Activated T-cell treated with anti-CD3 and anti-CD28 coated beads for 1 hour (primary cell): ENCODE measurements at places on chromosomes 1 and 21.

GRCh38 chr1:216476341-216476740 lies 53.1 kb upstream of the USH2A start:
- no peak for DNase-seq

DNA sequence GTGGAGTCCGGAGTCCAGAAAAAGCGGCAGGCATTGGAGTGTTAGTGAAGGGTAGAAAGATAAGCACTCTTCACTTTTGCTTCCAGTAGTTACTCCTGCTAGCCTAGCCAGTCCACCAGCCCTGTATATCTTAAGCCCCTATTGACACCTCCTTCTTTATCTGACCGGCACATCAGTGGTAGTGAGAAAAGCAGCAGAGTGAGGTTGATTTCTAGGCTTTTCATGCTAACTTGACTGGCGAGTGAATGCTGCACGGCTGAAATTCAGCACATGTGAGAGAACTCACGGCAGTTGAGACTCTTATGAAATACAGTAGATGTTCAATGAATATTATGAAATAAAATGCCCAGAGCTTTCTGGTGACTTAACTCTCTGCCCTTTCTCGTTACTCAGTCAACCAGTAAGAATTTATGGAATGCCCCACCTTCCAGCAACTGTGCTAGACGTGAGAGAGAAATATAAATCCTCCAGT lies 128.2 kb downstream of the CACHD1 start:
- no peak for DNase-seq

DNA sequence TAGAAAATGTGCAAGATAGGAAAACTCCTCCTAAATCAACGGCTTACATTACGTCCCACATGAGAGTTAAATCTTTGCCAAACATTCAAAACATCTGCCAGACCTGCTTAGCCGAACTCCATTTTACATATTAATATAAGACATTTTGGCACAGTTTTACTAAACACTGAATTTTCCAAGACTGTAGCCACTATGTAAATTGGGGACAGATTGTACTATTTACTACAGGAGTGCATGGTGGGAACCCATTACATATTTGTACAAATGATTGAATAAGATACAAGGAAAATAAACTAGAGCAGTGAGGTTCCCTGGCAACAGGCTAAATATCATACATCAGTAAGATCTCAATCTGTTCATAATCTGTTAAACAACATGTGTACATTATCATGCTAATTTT lies 1234.4 kb downstream of the KCNT2 start:
- no peak for DNase-seq

- no peak for DNase-seq
Observed at GRCh38 chr1:61399199-61399598, 316.8 kb downstream of the NFIA start.

GRCh38 chr1:53340660-53341520 lies 13.0 kb upstream of the LRP8 start:
- no peak for DNase-seq

DNA sequence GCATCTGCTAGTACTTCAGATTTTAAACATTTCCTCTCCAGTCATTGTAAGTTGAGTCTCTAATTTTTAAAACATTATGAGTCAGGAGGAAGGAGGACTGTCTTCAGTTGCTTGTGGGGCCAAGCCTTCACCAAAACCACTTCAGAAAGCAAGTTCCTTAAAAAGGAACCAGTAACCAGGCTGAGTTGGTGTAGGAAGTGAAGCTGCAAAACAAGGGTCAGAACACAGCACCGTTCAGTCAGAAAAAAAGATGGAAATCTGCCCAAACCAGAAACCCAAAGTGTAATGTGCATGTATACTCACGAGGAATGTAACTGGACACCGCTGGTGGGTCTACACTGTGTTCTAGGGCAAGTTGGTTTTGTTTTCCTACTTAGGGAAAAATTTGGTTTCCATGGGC lies 402.1 kb downstream of the SETD4 start:
- no peak for DNase-seq

GRCh38 chr1:243233908-243234307 lies 21.2 kb downstream of the CEP170 start:
- DNase-seq = no peak

DNA sequence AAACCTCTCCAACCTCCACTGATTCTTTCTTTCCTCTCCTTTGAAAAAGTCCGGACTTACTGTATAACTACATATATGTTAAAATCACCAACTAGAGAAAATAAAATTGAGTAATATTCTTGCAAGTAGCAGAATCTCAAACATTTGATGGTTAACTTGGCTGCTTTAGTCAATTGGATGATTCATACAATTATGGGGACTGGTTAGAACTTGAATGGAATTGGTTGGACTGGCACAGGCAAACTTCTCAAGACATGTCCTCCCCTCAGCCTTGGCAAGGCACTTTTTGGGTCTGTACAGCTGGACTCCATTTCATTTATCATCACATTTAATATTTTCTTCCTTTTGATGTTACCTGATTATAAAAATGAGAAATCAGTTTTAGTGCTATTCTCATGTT lies 6.5 kb downstream of the WLS start:
- DNase-seq = no peak
